ENCODE measurements at places on chromosomes 16 and 17. TPM values are rescaled to one million over a fixed set of nuclear protein-coding genes. Genes with fewer than 3 reads are reported as not detected.

Gene ENPP7
- not detected for total RNA-seq

DNA sequence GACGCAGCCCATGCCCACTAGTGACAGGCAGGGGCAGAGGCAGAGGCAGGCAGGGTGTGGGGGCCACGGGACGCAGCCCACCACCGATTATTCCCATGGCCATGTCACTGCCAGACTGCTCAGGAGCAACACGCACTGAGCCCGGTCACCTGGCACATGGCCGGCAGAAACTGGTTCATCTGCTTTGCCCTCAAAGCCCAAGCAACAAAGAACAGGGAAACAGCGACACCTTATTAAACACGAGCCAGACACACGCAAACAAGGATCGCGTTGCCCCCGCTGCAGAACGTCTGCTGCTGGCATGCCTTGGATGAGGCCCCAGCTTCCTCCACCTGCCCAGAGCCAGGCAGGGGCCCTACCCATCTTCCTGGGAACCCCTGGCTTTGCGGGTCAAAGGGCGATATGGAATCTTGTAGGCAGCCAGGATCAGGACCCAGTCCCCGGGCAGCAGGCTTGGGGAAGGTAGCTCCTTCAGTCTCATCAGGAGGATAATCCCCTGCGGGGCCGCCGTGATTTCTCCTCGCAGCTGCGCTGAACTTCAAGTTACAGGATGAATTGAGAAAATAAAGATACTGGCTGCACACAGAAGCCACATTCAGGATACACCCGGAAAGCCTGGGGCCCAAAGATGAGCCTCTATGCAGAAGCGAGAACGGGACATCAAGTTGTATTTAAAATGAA lies 4.8 kb downstream of the TBC1D16 start:
- DNase-seq: no peak

- DNase-seq: no peak
These were observed 706 bp downstream of the SHISA6 start for GRCh38 chr17:11241611-11242226.

DNA sequence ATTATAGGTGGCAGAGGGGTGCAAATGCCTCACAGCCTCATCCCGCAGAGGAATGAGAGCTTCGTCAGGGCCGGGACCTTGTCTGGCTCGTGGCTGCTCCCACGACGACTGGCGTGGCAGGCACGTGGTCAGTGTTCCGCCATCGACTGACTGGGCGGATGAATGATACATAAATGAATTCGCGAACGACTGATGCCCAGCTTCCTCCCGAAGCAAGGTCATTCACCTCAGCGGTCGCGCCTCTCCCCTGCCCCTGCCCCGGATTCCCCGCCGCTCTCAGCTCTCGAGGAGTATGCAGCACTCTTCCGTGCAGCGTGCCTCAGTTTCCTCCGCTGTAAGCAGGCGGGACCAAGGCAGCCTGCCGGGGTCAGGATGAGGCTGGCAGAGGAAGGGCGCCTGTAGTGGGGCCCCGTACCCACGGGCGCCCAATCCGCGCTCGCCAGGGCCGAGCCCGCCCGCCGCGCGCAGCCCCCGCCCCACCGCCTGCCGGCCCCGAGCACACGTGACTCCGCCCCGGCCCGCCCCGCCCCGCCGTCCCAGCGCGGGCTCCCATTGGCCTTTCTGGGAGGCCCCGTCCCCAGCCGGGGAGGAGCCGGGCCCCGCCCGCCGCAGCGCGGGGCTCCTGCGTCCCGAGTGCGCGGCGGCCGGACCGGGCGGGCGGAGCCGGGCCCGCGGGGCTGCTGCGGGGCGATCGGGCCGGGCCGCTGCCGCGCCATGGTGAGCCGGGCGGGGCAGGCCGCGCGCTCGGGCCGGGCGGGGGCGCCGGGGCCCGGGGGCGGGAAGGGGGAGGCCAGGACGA lies at the start of gene SNN:
SNN (plus strand) TSS at position 632 of the 799 bp plus-strand sequence. CDS start 7,605 bp downstream, outside the sequence.
- DNase-seq: peak; percentile 55

Gene SLFN11
- total RNA-seq: 0.25 TPM

GRCh38 chr17:80924807-80925610 lies 66.6 kb upstream of the CHMP6 start:
- no peak for DNase-seq

Measured in astrocyte (in vitro differentiated cells and primary cell).